ENCODE measurements at places on chromosomes 7 and 10.

GRCh38 chr10:3902054-3902808 is 117.2 kb upstream of the KLF6 start:
- no peak for DNase-seq

- DNase-seq, result no peak
Observed at GRCh38 chr10:30821994-30822692, 192.6 kb upstream of the LYZL2 start.

DNA sequence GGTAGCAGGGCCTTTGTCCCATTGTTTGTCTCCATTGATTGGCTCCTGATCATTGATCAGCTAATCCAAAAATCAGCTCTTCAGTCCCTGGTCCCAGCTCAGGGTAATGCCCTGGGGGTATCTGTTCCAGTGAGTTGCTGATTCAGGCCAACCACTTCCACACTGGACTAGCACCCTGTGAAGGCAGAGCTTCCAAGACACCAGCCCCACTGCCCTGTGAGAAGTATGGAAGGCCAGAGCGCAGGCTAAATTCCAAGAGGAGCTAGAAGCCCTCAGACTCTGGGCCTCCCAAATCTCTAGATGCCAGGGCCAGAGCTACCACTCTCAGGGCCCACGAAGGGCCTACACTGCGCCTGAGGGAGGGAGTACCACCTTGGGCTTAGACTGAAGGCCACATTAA is 10.4 kb downstream of the TMEM72 start:
- DNase-seq, result no peak

GRCh38 chr10:122126763-122127659 is 138.0 kb downstream of the TACC2 start:
- peak; percentile 92 for DNase-seq

DNA sequence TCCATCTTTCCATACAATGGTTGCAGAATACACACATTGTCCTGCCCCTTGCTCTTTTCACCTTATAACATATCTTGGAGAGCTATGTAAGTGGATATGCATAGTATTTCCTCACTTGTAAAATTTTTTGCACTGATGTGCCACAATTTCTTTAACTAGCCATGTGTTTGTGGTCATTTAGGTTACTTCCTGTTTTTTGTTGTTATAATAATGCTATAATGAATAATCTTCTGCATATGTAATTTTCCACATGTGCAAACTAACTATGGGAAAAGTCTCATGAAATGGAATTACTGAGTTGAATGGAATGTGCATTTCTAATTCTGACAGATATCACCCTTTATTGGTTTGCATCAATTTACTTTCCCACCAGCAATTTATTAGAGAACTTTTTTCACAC is 2.8 kb downstream of the TAS2R41 start:
- no peak for DNase-seq

GRCh38 chr10:8365935-8366911 is 311.7 kb downstream of the GATA3 start:
- DNase-seq, result peak; percentile 77

DNA sequence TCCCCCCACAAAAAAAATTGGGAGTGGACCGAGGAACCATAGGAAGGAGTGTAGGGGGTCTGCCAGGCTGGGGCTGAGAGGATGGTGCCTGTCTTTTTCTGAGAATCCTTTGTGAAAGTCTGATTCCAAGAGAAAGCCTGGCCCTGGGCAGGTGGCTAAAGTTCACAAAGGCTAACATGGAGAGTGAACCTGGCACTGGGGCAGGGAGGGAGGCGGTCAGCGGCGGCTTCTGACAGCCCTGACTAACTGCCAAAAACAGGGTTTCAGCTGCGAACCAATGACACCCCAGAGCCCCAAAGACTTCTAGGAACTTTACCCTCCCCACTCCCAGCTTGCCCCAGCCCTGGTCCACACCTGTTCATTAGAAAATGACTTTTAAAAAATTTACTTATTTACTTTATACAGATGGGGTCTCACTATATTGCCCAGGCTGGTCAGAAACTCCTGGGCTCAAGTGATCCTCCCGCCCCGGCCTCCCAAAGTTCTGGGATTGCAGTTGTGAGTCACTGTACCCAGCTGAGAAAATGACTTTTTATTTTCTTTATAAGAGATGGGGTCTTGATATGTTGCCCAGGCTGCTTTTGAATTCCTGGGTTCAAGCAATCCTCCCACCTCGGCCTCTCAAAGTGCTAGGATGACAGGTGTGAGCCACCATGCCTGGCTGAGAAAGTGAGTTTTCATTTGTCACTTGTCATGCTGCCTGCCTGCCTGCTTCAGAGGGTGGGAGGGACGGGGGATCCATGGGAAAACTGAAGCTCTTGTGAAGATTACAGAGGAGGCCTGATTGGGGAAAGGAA is 61.0 kb upstream of the DUSP5 start:
- no peak for DNase-seq

All from MCF 10A (cell line).